GM12878 (cell line): ENCODE measurements at places on chromosomes 7 and 10. TPM values are rescaled to one million over a fixed set of nuclear protein-coding genes. Genes with fewer than 3 reads are reported as not detected.

DNA sequence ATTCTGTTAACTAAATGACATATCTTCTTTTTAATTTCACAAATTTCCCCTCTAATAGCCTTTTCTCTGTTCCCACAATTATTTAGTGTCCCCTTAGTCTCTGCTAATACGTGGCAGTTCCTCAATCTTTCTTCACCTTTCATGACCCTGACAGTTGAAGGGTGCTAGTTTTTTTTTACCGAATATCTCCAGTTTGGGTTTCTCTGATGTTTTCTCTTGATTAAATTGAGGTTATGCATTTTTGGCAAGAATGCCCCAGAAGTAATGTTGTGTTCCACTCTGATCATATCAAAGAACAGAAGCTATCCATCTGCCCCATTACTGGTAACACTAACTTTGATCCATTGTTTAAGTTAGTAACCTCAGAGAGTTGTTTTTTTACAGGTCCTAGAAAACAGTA, 133.6 kb upstream of the ASAH2 start:
- no peaks in the 10 kb centered on the region for H3K27me3 ChIP-seq
- DNase-seq, result no peak
- H3K27ac ChIP-seq, result no peak overlapping the region; the same call in 1 of the 2 replicates

- no peak overlapping the region for H3K4me3 ChIP-seq
- no peak for DNase-seq
- H3K27me3 ChIP-seq, result no peaks in the 10 kb centered on the region
- no peaks in the 10 kb centered on the region for H3K36me3 ChIP-seq
- peaks cover 5% of the 10 kb centered on the region; the same call in 1 of the 2 replicates for H3K4me1 ChIP-seq
Measured at GRCh38 chr10:13872411-13872810, 285.6 kb downstream of the PRPF18 start.

DNA sequence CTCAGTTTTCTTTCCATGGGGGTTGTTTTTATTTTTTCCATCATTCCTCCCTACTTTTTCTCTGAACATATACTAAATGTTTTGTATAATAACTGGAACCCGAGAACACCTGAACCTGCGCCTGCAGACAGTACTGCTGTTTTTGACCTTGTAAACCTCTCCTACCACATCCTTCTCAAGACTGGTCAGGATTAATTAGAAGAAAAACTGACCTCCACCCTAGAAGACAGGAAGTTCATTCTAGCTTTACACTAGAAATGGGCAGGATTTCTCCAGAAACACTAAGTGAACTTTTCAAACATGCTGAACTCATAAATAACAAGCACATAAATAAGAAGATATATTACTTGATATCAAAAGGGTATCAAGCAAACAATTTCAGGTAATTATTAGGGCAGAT, 751 bp upstream of the HYCC1 start:
- peak overlapping the region; percentile 30; the same call in 1 of the 2 replicates for H3K4me3 ChIP-seq
- peak overlapping the region; percentile 35 for H3K27ac ChIP-seq
- H3K27me3 ChIP-seq, result no peaks in the 10 kb centered on the region
- H3K36me3 ChIP-seq, result no peaks in the 10 kb centered on the region
- DNase-seq, result no peak

- no peak for DNase-seq
- H3K27ac ChIP-seq, result no peak overlapping the region
- peaks cover 10% of the 10 kb centered on the region for H3K4me1 ChIP-seq
- no peak overlapping the region for H3K4me3 ChIP-seq
- H3K36me3 ChIP-seq, result no peaks in the 10 kb centered on the region
Measured at GRCh38 chr7:43460733-43461348, 122.1 kb upstream of the STK17A start.

DNA sequence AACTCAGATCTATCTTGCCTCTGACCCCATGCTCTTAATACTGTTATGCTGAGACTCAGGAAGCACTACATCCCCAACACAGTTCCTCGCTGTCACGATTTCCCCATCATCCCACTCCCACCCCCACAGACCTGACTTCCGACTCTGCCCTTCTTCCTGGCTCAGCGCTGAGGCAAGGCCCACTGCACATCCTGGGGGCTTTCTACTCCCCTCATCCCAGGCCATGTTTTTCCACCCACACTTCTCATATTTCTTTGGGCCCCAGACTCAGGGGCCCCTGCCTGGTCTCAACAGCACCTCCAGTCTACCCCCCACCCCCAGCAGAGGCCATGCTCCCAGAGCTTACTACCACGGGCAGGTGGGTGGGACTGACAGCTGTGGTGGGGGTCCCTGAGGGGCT, 7.7 kb upstream of the NDST2 start:
- H3K4me3 ChIP-seq, result no peak overlapping the region
- H3K36me3 ChIP-seq, result peaks cover 6% of the 10 kb centered on the region
- H3K27ac ChIP-seq, result no peak overlapping the region
- H3K4me1 ChIP-seq, result no peaks in the 10 kb centered on the region
- H3K27me3 ChIP-seq, result no peaks in the 10 kb centered on the region

DNA sequence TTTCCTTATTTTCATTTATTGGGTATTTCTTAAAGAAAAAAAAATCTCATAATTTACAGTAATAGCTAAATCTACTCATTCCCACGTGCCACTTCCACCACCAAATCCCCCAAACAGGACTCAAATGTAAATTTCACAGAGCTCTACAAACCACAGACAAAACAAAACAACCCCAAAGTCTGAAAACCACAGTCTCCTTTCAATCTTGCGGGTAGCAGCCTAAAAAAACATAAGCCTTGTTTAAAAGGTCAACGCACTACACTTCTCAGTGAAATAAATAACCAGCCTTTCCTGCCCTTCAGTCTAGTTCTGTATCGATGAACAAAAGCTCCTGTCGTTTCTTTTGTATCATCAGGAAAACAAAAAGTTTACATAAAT, 121.8 kb upstream of the AFAP1L2 start:
- 0 out of 2 replicates have a peak, but pooled peaks cover 3% of the 10 kb centered on the region for H3K4me1 ChIP-seq
- H3K36me3 ChIP-seq, result no peaks in the 10 kb centered on the region
- H3K27me3 ChIP-seq, result no peaks in the 10 kb centered on the region; the same call in 1 of the 2 replicates
- H3K27ac ChIP-seq, result peak overlapping the region; percentile 71
- peak; percentile 51 for DNase-seq

DNA sequence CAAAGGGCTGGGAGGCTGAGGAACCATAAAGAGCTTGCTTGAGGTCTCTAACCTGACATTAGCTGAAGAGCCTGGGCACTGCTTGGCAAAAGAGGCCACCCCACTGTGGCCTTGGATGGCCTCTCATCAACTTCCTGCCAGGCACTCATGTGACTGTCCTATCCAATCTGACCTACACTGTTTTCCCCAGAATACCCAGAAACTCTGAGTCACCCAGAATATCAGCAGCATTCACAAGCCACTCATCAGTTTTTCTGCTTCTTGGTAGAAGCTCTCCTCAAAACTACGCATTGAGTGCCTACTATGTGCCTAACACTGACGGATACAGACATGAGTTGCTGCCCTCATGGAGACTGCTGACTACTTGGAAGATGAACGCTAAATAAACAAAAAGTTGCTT, 4.1 kb upstream of the NT5C2 start:
- H3K4me3 ChIP-seq, result no peak overlapping the region
- no peaks in the 10 kb centered on the region for H3K27me3 ChIP-seq
- no peak overlapping the region for H3K27ac ChIP-seq
- peaks cover 4% of the 10 kb centered on the region for H3K4me1 ChIP-seq
- no peaks in the 10 kb centered on the region for H3K36me3 ChIP-seq
- no peak for DNase-seq

DNA sequence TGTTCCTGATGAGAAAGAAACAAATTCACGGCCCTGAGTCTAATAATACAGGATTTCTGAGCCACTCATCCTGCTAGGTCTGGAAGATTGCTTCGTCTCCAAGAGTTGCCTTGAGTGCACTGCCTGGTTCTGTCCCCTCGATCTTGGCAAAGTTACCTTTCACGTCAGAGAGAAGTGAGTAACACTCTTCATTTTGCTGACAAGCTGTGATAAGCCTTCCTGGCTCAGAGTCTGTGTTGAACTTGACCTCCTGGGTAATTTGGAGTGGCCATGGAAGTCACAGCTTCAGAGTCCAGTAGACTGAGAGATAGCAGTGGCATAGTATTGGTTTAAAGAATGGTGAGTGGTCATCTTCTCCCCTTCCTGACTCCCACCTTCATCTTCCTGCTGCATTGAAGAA, 64.7 kb upstream of the LRGUK start:
- no peaks in the 10 kb centered on the region for H3K27me3 ChIP-seq
- H3K36me3 ChIP-seq, result no peaks in the 10 kb centered on the region
- no peak for DNase-seq
- H3K4me1 ChIP-seq, result no peaks in the 10 kb centered on the region

- no peak overlapping the region for H3K27ac ChIP-seq
- no peaks in the 10 kb centered on the region for H3K36me3 ChIP-seq
- H3K27me3 ChIP-seq, result no peaks in the 10 kb centered on the region
- no peaks in the 10 kb centered on the region for H3K4me1 ChIP-seq
- no peak for DNase-seq
- H3K4me3 ChIP-seq, result no peak overlapping the region
Measured at GRCh38 chr7:44935583-44935982, 43.2 kb downstream of the MYO1G start.

GRCh38 chr7:92295391-92295790, 49.6 kb downstream of the ANKIB1 start:
- H3K4me3 ChIP-seq, result no peak overlapping the region
- no peak for DNase-seq
- H3K36me3 ChIP-seq, result no peaks in the 10 kb centered on the region; the same call in none of the 2 replicates
- H3K27ac ChIP-seq, result no peak overlapping the region

DNA sequence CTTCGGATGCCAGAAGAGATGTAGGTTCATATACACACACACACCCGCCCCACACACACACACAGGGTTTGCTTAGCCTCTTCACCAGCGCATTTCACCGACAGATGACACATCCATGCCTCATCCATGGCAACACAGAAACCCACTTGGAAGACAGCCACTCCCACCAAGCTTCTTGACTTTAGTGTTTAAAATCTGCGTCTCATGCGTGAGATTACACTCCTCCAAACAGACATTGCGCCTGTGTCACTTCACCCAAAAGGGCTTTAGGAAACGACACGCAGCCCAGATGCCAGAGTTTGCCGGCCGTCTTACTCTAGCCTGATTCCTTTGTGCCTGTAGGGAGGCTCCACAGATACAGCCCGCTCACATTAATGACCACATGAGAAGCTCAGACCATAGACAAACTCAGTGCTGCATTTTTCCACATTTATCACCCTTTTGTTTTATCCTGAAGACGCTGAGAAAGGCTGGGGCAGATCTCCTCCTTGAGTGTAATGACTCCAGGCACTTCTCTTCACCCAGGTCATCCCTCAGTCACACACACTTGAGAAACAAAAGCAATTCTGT, 73.8 kb downstream of the DIP2C start:
- H3K36me3 ChIP-seq, result no peaks in the 10 kb centered on the region
- H3K27me3 ChIP-seq, result no peaks in the 10 kb centered on the region
- DNase-seq, result no peak
- no peak overlapping the region for H3K27ac ChIP-seq

GRCh38 chr10:77855404-77856155, 71.0 kb downstream of the DLG5 start:
- no peaks in the 10 kb centered on the region for H3K27me3 ChIP-seq
- H3K27ac ChIP-seq, result no peak overlapping the region
- H3K4me1 ChIP-seq, result no peaks in the 10 kb centered on the region
- no peak for DNase-seq
- H3K36me3 ChIP-seq, result peaks cover 5% of the 10 kb centered on the region; the same call in 1 of the 2 replicates

DNA sequence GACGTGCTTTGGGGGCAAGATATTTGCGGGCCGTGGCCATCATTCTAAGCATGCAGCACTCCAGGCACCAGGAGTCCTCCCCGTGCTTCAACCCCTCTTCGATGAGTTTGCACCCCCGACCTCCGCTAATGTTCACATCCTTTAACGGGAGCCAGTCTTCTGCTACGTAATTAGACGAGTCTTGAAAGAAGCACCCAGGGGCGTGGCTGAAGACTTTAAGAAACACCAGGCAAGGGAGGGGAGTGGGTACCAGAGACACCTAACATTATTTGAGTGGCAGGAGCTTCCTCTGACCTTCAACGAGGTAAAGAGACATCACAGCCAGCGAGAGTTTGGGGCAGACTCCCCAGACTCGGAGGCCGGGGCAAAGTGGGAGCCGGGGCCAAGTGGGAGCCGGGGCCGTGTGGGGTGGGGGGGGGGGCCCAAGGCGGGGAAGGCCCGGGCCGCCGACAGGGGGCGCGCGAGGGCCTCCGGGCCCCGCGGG, 31.1 kb upstream of the TOMM7 start:
- peaks cover 10% of the 10 kb centered on the region for H3K4me1 ChIP-seq
- DNase-seq, result no peak
- no peaks in the 10 kb centered on the region for H3K27me3 ChIP-seq
- H3K4me3 ChIP-seq, result peak overlapping the region; percentile 54; the same call in 1 of the 2 replicates
- peaks cover 5% of the 10 kb centered on the region; the same call in 1 of the 2 replicates for H3K36me3 ChIP-seq

DNA sequence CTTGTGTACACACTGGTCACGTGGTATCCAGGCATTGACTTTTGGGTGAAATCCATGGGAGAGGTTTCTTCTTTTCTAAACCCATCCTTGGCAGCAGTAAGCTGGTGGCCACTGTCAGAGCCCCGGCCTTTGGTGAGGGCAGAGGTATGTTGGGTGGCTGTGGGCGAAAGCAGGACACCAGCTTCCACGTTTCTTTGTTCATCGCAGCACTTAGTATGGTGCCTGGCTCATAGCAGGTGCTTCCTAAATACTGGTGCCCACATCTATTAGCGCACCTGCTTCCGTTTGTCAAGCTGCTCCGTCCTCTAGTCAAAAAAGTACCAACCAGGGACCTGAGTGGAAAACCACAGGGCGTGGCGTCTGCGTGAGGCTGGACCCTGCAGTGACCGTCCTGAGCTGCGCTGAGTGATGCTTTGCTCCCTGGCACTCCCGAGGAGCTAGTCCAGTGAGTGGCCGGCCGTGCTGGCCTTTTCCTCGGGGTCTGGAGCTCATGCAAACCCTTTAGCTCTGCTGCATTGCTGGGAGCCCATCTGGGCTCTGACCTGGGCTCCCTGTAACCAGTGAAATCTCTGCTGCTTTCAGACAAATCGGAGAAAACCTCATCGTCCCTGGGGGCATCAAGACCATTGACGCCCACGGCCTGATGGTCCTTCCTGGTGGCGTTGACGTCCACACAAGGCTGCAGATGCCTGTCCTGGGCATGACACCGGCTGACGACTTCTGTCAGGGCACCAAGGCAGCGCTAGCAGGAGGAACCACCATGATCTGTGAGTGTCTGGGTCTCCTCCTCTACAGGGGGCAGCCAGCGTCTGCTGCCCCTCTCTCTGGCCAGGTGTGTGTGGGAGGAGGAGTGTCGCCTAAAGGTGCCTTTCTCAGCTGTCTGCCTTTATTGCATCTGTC, 5.6 kb downstream of the DPYSL4 start:
- no peak overlapping the region for H3K27ac ChIP-seq
- H3K4me1 ChIP-seq, result no peaks in the 10 kb centered on the region
- H3K4me3 ChIP-seq, result no peak overlapping the region
- no peak for DNase-seq
- no peaks in the 10 kb centered on the region for H3K36me3 ChIP-seq

- H3K27ac ChIP-seq, result no peak overlapping the region
- no peak for DNase-seq
- peaks cover 8% of the 10 kb centered on the region for H3K4me1 ChIP-seq
Measured at GRCh38 chr10:5805711-5806110, 7.5 kb downstream of the GDI2 start.

Gene HOXA7
- not detected in 2 replicates for total RNA-seq

Gene CYP26A1
- not detected in 2 replicates for total RNA-seq

Gene LCOR
- total RNA-seq, result 18.9 and 22.0 TPM in 2 replicates

Gene LAMTOR4
- 165 and 171 TPM in 2 replicates for total RNA-seq

Gene SEMA3E
- 1.4 and 2.0 TPM in 2 replicates for total RNA-seq

Gene MET
- total RNA-seq, result 0.21 TPM in 2 replicates

Gene LHFPL3
- total RNA-seq, result not detected in 2 replicates

Gene ELMO1
- total RNA-seq, result 74.5 and 81.6 TPM in 2 replicates

Gene TAS2R41
- not detected in 2 replicates for total RNA-seq

Gene UTF1
- total RNA-seq, result not detected in 2 replicates
